ENCODE measurements at places on chromosomes 12 and 14.

- peak; percentile 54 for DNase-seq
Measured at GRCh38 chr12:121443193-121443870, 43.4 kb downstream of the RNF34 start.

GRCh38 chr12:7441216-7441615, 2.7 kb downstream of the CD163L1 start:
- DNase-seq: no peak

GRCh38 chr14:75068294-75069120, 934 bp upstream of the ZC2HC1C start:
- DNase-seq: no peak

GRCh38 chr12:129599406-129599805, 304.4 kb downstream of the TMEM132D start:
- no peak for DNase-seq

- DNase-seq: no peak
Measured at GRCh38 chr12:68271346-68271745, 17.9 kb upstream of the IL22 start.

DNA sequence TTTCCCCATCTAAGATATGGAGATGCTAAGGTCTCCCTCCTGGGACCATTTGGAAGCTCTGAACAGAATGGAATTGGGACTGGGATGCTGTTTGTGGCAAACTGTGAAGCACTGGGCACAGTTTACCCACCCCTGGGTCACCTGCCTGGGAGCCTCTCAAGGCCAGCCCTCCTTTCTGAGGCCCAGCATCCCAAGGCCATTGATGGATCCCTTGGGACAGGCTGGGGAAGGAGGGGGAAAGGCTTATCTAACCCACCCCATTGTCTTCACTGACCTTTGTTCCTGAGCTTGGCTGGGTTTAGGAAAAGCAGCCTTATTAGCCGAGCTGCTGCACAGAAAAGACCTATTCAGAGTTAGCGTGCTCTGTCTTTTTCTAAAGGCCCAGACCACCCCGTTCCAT, 5.2 kb downstream of the CCDC85C start:
- DNase-seq: no peak

GRCh38 chr12:22250762-22251161, 83.7 kb downstream of the ST8SIA1 start:
- no peak for DNase-seq

- no peak for DNase-seq
Measured at GRCh38 chr12:2329661-2330210, 276.9 kb downstream of the CACNA1C start.

DNA sequence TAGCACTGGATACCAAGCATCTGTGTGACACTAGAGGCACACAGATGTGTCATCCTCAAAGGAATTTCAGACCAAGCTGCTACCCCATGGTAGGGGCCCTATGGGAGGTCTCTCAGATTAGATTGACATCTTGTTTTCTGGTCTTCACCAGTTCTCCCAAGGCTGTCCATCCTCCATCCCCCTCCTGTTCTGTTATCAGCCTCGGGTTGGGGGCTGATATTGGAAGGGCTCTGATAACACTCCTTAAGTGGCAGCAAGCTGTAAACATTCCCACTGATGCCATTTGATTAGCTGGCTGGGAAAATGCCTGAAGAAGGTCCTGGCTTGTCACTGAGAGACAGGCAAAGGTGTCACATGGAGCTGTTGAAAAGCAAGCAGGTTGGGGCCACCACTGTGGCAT, 185.9 kb upstream of the RBM19 start:
- no peak for DNase-seq

GRCh38 chr12:7154901-7155470, 24.8 kb downstream of the CLSTN3 start:
- no peak for DNase-seq

GRCh38 chr12:124036657-124037109, 63.7 kb downstream of the ZNF664 start:
- DNase-seq: no peak

GRCh38 chr14:22572562-22573058, 16.4 kb downstream of the DAD1 start:
- no peak for DNase-seq

- DNase-seq: no peak
Measured at GRCh38 chr12:63302941-63303536, 152.0 kb upstream of the AVPR1A start.

DNA sequence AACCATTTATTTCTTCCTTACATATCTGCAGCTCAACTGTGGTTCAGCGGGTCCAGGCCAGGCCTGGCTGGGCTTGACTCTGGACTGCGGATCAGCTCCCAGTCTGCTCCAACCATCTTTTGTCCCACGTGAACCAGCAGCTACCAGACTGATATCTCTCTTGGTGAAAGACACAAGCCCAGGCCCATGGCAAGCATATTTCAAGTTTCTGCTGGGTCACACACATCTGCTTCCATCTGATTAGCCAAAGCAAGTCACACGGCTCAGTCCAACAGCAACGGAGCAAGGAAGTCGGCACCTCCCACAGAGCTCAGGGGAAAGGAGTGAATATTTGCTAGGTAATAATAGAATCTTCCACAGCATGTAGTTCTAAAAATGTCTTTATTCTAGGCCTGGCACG, 24.7 kb upstream of the MARK3 start:
- no peak for DNase-seq

DNA sequence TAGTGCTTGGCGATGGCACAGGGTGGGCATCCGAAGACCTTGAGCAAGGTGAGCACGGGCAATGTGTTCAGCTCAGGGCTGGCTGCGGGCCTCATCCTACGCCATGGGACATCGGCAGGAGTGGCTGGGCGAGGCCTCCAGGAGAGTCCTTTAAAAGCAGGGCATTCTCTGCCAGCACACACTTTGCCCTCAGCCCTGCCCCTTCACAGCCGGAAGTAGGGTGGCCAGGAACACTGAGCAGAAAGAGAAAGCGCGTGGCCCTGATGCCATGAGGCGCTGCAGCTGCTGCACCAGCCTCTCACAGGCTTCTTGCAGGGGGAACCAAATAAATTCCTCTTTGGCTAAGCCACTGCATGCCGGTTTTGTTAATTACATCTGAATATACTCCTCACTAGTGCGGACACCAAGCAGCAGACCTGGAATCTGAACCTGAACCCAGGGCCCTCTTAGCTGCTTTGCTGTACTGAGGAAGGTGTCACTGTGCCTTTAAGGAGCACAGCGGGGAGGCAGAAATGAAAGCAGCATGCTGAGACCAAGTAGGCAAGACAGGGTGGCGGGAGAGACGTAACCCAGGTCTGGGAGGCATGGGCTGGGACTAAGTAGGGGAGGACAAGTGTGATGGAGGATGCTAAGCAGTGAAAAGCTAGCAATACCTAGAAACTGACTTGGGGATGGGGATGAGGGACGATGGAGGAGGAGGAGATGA, 155.2 kb downstream of the TTC7B start:
- no peak for DNase-seq

- peak; percentile 36 for DNase-seq
Measured at GRCh38 chr12:6613015-6613775, 6.0 kb upstream of the CHD4 start.

DNA sequence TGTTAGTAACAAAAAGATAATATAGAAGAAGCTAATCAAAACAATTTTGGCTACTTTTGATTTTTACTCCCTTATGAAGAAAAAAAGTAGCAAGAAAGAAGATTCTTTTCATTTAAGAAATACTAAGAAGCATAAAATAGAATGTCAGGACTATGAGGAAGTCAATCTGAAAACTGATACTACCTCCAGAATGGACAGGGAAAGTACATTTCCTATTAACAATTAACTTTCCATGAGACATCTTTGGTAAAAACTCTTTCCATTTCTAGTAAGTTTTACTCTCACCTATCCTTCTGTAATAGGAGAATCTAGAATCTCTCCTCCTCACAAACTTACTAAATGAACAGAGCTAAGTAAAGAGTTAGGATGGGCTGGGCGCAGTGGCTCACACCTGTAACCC, 51.3 kb upstream of the NPFF start:
- no peak for DNase-seq

DNA sequence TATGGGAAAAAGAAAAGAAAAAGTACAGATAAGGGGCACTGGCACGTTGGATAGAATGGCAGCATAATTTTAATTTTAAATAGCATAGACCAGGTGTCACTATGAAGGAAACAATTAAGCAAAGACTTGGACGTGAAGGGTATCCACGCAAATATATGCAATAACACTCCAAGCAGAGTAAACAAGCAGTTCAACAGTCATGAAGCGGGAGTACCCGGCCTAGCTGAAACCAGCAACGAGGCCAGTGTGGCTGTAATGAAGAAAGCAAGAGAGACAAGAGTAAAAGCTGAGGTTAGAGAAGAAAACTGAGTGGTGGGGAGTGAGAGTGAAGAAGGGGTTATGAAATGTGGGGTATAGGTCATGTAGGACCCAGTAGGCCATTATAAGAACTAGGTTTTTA, 85.4 kb downstream of the BCL2L14 start:
- DNase-seq: no peak

- DNase-seq: no peak
Measured at GRCh38 chr12:5773550-5773949, 171.5 kb downstream of the ANO2 start.

DNA sequence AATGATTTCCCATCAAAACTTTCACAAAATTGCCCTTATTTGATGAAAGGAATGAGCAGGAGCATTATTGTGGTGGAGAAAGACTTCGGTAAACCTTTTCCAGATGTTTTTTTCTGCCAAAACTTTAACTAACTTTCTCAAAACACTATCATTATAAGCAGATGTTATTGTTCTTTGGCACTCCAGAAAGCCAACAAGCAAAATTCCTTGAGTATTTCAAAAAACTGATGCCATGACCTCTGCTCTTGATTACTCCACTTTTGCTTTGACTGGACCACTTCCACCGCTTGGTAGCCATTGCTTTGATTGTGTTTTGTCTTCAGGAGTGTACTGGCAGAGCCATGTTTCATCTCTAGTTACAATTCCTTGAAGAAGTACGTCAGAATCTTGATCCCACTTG, 29.7 kb upstream of the RAB21 start:
- no peak for DNase-seq

DNA sequence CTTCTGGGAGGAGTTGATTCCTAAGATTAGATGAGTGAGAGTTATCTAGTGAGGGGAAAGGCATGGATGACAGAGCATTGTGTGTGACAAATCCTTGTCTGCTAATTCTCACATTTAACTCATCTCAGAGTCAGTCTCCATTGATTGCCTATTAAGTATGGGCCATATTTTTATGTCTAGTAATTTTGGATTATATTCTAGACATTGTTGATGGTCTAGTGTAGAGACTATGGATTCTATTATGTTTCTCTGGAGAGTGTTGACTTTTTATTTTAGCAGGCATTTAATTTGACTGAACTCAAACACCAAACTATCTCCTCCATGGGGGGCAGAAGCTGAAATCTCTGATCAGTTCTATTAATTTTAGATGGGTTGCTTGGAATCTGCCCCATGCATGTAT, 114.4 kb downstream of the CACNA1C start:
- no peak for DNase-seq

GRCh38 chr12:127519779-127520178, 747.2 kb upstream of the TMEM132C start:
- DNase-seq: no peak

- no peak for DNase-seq
Measured at GRCh38 chr12:104165801-104166200, 27.8 kb upstream of the NFYB start.

DNA sequence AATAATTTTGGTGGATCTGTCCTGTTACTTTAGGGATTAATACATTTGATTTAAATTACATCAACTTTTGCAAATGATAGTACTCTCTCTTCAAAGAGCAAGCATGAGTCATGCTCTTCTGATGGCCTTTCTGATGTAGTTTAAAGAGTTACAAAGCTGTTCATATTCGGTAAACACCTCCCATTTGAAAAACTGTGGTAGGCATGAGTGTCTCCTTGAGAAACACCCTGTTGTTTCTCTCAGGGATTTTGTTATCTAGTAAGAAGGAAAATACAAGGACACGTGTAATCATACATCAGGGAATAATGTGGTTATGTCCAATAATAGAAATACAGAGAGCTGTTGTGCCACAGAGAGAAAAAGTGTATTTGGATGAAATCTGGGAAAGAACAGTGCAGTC, 53.3 kb upstream of the E2F7 start:
- DNase-seq: no peak

DNA sequence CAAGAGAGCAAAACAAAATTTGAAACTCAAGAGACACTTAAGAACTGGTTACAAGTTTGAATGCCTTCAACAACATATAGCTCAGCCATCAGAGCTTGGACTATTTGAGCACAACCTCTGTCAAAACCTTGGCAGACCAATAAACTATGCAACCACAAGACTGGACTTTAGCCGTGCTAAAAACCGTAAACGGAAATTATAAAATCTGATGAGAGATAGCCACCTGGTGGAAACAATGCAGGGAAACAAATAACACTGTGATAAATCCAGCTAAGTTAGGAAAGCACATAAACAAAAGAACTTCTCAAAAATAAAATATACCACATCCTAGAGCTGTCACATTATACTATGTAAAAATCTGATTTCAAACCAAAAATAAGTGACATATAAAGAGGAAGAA, 1074.2 kb upstream of the NOVA1 start:
- no peak for DNase-seq

DNA sequence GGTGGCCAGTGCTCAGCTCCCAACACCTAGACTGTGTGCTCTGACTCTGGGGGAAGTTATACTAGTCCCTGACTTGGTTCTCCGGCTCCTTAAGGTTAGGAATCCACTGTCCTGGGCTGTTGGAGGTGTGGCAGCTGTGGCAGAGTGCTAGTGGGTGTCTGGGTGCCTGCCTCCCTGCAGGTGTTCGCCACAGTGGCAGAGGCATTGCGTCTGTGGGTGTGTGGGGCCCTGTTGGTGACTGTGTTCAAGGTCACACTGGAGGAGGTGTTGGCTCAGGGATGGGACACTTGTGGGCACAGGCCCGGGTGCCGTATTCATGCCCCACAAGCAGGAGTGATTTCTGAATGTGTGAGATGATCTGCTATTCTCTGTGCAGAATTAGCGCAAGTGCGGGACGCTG, 467.4 kb downstream of the TMEM121 start:
- no peak for DNase-seq

DNA sequence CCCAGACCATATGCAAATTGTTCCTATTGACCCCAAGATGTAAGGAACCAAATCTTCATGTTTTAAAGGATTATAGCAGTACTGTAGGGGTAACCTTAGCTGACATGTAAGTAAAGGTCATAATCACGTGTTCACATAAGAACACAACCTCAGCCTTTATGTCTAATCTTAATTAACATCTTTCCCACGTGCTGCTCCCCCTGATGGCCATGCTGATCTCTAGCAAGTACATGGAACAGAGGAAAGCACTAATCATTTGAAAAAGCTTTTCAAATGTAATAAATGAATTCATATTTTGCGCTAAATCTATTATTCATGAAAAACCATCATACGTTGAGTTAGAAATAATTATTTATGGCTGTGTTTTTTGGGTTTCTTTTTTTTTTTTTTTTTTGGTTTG, 30.5 kb upstream of the ITPR2 start:
- DNase-seq: no peak

DNA sequence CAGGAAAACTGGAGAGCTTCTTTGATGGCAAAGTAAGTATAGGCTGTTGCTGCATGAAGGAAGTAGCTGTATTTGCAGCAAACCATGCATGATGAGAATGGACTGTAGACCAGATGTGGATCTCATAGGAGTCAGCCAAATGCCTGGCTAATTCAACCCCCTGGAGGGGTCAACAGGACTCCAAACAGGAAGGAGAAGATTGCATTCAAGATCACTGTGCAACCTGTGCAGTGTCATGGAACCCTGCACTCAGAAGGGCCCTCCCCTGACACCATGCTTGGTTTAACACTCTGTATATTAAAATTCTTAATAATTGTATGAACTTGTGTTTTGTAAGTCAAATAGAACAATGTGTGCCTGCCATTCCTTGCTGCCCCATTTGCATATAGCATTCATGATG, 225.1 kb upstream of the FSCB start:
- no peak for DNase-seq
